ENCODE measurements at places on chromosomes 12 and 14.
A peak's percentile ranks its signal among the peaks of the same experiment; 100 is the strongest.

DNA sequence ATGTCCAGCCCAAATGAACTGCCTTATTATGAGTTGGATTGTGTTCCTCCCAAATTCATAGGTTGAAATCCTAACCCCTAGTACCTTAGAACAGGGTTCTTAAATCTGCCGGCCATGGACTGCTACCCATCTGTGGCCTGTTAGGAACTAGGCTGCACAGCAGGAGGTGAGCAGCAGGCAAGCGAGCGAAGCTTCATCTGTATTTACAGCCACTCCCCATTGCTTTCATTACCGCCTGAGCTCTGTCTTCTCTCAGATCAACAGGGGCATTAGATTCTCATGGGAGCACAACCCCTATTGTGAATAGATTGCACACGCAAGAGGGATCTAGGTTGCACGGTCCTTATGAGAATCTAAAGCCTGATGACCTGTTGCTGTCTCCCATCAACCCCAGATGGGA, 9.8 kb upstream of the EML5 start:
- no peak for DNase-seq

- no peak for DNase-seq
Measured at GRCh38 chr12:124715121-124715990, 147.9 kb upstream of the NCOR2 start.

DNA sequence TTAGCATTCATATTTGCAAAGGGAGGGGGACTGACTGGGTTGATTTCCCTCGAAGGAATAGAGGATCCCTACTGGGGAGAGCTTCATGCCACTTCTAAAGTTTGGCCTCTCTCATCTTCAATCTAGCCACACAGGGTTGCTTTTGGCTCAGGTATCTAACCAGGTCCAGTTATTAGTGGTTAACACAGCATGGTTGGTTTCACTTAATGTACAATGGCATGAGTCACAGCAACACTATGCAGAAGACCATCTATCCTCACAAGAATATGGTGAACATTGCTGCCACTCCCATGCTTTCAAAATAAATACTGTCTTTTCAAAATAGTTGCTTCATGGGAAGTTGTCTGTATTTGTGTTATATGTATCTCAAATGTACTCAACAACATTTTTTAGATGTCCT, 6.6 kb upstream of the RAB3IP start:
- DNase-seq = no peak

DNA sequence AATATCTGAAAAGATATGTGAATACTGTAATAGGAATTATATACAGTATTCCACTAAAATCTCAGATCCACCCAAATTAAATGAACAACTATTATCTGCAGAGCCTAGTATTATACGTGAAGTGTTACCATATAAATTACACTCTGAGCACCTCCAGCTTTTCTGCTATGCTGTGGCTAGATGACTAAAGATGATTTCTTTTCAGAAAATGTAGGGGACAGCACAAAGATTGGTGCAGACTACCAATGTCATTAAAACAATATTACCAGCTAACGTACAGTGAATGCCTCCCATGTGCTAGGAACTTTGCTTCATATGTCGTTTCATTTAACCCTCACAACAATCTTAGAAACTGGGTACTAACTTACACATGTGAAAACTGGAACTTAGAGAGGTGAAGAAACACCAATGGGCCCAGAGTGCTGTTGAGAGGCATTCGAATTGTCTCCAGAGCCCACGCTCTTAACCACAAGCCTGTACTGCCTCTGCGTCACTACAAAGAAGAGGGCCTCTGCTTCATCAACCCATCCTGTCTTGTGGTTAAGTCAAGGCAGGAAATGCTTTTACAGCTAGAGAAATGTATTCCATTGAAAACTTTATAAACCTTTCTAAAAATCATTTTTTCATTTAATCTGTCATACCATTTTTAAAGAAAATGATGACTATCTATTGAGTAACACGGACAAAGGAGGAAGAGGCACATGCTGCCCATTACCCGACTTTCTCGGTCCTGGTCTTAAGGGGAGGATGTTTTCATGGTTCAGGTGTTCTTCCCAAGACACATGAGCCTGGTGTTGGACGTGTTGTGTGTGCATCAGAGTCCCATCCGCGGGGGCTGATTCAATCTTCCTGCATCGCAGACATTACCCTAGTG, 1.3 kb downstream of the GPR65 start:
- DNase-seq = peak; percentile 52

GRCh38 chr14:50340963-50341362, 28.8 kb downstream of the DMAC2L start:
- no peak for DNase-seq

DNA sequence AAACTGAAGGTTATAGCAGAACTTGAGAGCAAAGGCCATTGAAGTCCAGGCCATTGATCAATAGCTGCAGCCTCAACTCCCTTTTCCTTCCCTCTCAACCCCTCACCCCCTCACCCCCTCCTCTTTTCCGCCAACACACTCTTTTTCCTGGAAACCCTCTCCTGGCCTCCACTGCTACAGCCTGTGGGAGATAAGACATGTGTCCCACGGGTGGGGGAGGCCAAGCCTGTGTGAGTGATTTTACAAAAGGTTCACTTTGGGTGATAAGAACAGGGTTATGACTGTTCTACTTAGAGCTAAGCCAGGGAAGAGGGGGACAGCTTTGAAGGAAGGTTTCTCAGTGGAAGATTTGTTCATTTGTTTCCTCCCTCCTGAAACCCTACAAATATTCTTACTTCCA, 9.2 kb upstream of the FGF23 start:
- no peak for DNase-seq

GRCh38 chr14:66311990-66312389, 174.2 kb upstream of the CCDC196 start:
- DNase-seq = no peak

DNA sequence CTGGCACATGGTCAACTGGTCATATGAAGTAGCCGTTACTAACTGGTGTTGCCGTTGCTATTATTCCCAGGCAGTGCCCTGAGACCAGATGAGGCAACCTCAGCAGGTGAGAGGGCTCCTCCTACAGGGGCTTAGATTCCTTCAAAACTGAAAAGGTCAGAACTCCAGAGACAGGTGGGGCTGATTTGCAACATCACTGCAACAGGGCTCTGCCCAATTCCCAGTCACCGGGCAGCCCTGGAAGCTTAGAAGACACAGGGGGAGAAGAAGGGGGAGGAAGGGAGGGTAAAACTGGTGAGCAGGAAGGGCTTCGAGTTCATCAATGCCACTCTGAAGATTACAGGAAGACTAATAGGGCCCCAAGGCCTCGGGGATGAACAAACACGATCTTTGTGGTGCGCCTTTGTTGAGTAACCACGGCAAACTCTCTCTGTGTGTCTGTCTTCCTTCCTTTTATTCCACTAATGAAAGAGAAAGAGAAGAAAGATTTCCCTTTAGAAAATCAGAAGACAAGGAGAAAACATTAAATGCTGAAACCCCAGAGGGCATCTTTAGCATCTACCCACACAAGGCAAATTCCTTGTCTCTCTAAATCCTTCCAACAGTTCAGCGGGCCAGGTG, 749.1 kb upstream of the TBX3 start:
- DNase-seq = no peak

DNA sequence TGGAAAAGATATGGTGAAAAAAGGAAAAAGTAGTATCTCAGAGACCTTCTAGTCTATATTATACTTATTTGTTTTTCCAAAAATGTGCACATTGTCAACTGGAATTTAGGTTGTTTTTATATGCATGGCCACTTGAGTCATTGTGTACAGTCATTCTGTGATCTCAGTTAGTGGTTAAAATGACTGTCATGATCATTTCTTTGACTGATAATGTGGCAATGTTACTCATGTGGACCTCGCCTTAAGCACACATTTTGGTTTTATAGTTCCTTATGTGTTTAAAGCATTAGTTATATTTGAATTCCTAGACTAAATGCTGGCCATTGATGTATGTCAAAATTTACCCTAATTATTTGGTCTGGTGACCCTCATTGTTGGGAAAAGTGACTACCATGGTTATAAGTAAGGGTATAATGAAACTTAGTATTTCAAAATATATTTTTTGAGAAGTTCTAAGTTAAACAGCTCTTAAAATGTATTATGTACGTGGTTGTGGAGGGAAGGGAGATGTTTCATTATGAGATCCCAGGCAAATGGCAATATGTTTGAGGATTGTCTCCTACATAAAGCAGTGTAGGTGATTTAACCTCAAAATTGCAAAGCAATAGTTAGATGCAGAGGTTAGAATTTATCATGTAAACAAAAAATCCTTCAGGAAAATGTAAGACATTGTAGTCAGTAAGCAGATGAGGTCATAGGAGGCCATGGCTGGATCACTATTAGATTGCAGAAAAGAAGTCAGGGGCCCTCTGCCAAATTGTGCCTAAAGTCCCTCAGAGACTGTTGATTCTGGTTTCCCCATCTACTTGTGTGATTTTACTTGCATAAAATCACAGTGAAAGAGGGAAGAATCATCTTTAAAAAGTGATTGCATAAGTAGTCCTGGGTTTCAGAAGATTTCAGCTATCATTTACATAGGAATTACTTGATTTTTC, 17.5 kb downstream of the PNMA1 start:
- DNase-seq = no peak

DNA sequence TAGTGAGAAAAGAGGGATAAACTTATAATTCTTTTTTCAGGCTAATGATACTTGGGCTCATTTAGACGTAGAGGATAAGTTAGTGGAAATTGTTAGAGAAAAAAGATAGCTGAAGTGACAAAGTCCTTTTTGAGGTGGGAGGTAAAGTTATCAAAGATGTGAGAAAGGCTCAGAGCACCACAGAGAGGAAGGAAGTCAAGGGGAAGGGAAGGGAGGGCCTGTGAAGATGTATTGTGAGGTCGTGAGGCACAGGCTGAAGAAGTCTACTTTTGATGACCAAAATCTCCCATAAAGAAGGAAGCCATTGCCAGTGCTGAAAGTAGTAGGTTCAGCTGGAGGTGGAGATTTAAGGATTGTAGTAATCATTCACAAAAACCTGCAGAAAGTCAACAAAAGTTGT, 19.4 kb upstream of the PTGDR start:
- no peak for DNase-seq

DNA sequence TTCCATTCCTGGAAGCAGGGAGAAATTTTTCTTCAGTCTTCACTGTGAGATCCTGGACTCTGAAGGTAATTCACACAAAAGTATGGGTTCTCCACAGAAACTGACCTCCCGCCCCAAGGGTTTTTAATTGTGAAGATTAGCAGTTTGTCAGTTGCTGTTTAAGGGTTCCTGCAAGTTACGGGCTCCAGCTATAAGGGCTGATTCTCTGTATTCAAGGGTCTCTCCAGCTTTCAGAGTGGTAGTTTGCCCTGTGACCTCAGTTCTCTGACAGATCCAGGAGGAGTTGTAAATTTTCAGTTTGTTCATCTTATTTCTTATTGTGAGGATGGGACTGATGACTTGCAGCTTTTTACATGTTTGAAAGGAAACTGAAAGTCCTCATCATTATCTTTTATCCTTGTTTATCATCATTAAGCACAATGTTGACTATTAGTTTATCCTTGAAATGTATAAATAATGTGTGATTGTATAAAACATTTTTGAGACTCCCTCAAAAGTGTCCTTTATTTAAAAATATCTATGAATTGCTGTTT, 110.9 kb downstream of the SCAF11 start:
- no peak for DNase-seq

All from T follicular helper cell (primary cell).